ENCODE measurements at places on chromosomes 4 and X.

- DNase-seq: no peak
These were observed 292.4 kb downstream of the PPP1R2C start for GRCh38 chrX:42485601-42486000.

GRCh38 chr4:69936566-69936965, 5.7 kb downstream of the CSN1S1 start:
- no peak for DNase-seq

DNA sequence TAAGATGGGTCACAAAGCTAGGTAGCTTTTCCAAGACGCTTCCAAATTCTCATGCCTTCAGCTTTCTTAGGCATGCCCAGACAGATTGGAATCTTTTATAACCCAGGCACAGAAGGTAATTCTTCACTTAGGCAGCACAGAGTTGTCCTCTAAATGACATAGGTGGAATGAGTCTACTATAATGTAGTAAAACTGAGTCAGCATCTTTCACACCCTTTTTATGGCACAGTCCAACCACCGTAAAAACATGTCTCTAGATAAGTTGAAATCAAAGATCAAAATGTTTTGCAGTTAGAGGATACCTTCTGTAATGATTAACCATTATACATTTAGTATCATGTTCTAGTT, 128.4 kb upstream of the FAT1 start:
- no peak for DNase-seq

GRCh38 chr4:188041721-188042120, 46.1 kb downstream of the ZFP42 start:
- DNase-seq: no peak

DNA sequence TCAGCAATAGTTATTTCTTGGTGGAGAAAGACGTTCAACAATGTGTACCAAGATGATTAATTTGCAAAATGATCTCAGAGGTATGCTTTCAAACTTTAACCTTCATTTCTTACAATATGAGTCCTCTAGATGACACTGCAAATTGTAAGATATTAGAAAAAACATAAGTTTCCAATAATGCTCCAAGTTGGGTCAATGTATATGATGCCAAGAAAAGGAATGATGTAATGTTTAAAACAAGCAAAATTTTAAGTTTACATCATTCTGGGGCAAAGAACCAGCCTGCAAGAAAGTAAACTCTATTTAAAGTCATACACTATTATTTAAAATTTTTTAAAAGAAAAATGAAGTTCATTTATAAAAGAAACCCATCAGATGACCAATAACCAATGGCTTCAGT, 56.1 kb downstream of the PRSS12 start:
- DNase-seq: no peak
